ENCODE measurements at places on chromosomes 2 and 18.

- no peak for DNase-seq
These were observed at the start of gene CABLES1 for GRCh38 chr18:23134780-23135549. CABLES1 (plus strand) TSS chr18:23135485; CDS start chr18:23135763, 278 bp downstream.

DNA sequence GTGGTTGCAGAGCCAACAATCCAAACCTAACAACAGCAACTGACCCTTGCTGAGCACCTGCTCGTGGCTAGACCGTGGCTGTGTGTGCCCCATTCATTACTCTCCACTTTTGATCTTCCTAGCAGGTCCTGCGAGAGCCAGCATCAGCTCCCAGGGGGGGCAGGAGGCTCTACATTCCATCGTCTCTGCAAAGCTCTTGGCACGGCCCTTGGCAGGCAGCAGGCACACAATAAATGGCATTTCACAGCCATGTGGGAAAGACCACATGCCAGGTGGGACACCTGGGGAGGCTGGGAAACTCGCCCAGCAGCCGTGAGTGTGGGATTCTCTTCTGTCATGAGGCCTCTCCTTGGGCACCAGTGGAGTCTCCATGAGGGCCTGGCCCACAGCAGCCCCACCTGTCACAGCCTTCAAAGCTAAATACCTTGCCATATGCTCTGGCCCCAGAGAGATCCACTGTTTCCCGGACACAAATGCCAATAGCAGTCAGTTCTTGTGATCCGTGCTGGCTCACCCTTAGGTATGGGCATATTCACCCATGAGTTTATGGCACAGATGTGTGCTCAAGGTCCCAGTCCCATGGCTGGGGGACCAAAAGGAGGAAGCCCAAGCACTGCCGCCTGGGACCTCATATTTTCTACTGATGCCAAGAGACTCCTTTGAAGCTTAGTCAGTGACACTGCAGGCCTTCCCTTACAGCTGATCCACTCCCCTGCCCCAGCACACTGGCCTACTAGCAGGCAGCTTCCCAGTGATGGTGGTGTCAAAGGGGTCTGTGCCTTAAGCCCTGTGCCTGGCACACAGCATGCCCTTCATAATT lies 6.8 kb upstream of the TEX51 start:
- DNase-seq: no peak

GRCh38 chr2:217223222-217223930 lies 363.5 kb upstream of the TNP1 start:
- DNase-seq: no peak

GRCh38 chr18:79935499-79935898 lies 16.0 kb downstream of the SLC66A2 start:
- no peak for DNase-seq

DNA sequence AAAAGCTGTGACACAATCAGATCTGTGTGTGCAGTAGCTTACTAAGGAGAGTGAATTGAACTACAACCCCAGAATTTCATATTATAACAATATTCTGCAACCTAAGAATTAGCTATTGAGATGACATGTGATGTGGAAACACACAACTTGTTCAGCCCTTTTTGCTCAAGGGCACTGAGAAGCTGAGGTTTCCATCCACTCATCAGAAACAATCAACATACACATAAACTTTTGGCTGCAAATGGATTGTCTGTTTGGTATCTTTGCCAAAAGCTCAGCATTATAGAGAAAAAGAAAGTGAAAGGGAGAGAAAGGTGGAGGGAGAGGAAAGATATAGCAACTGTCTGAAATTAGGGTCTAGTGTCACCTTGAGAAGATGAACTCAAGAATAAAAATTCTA lies 117.2 kb upstream of the KLF7 start:
- DNase-seq: no peak

- DNase-seq: no peak
These were observed 78.3 kb downstream of the CMPK2 start for GRCh38 chr2:6787376-6787775.

DNA sequence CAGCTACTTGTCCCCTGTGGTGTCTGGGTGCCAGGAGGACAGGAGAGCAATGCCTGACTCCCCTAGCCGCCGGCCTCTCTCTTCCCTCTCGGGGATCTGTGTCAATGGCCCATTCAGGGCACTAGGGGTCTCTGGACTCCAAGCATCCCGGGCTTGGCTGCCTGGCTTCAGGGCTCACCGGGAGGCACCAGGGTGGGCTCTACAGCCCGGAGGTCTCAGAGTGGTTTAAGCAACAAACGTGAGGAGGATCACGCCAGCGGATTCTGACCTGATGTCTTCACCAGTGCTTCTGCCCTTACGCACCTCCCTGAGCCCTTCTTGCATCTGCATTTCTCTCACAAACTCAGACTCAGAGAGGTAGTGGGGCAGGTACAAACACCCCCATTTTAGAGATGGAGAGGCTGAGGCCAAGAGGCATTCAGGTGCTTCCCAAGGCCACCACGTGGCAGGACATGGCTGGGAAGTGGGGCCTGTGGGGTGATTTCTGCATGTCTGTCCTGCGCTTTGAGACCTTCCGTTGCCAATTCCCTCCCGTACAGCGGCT lies 243.0 kb downstream of the CELF4 start:
- DNase-seq: no peak

Data from activated CD4-positive, alpha-beta T cell treated with anti-CD3 and anti-CD28 coated beads for 1 hour (primary cell).